Gastrocnemius medialis (tissue), 4 donors: ENCODE measurements at places on chromosomes 1 and 21. TPM values are rescaled to one million over a fixed set of nuclear protein-coding genes. Genes with fewer than 3 reads are reported as not detected.

DNA sequence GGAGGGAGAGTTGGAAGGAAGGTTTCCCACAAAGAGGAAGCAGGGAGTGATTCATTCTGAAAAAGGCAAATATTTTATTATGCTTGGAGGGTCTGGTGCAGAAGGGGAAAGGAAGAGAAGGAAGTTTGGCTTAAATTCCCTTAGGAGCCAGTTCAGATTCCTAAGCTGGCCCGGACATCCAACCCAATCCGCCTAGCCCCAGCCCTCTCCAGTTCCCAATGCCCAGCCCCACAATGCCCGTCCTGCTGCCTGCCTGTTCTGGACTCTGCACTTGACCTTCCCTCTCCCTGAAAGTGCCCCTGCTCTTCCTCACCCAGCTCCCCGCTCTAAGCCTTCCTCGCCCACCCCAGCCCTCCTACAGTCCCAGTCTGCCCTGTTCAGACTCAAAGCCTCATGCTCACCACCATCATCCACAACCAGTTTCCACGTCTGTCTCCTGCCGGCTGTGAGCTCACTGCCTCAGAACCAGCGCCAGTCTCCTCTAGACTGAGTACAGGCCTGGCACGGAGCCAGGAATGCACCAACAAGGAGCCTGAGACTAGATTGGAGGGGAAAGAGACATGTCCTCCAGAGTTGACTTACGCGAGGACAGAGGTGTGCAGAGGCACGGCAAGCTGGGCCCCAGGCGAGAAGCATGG lies 18.9 kb downstream of the CAPN2 start:
- DNase-seq: no peak

DNA sequence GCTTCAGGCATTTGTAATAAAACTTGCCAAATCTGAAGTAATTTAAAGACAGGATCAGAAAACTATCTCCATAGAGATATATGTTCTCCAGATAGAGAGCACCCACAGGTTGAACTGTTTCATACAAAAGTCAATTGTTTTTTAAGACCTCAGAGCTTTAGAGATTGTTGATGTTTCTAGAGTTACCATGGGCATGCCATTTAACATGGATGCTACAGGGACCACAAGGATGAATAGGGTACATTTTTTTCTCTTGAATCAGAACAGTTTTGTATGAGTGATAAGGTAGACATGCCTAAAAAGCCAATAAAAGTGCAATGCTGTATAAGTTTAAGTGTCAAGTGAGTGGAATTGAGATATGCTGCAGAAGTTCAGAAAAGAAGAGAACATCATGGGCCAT lies 511.0 kb upstream of the CAMK1G start:
- no peak for DNase-seq

GRCh38 chr1:186985889-186986491 lies 157.2 kb downstream of the PLA2G4A start:
- no peak for DNase-seq

The UBE2Q1 gene
- 42.8 TPM for total RNA-seq

GRCh38 chr1:11350265-11350664 lies 77.3 kb downstream of the UBIAD1 start:
- DNase-seq: no peak

DNA sequence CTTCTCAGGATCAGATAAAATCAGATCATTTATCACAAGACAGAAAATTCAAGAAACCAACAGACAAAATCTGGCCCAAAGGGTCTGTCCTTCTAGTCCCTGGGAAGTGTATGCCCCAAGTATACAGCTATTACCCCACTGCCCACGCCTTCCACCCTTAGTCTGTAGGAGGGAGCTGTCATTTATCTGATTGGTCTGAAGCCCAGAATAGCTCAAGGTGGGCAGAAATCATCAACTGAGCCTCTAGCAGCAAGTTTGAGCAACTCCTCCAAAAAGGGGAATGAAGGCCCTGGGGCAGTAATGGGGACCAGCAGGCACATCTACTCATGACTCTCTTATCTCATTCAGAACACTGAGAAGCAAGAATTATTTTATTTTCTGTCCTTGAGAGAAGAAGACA lies 126.9 kb downstream of the MATN1 start:
- DNase-seq: no peak

DNA sequence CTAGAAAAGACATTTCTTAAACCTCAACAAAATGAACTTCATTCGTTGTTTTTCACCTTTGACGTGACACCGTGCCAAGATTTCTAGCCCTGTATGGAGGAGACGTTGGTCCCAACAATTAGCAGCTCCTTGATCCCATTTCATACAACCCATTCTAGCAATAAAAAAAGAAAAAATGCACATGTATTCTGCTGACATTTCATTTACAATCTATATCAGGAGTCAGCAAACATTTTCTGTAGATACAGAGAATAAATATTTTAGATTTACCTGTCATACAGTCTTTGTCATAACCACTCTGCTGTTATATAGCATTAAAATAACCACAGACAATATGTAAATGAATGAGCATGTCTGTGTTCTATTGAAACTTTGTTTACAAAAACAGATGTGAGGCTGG lies 7.0 kb upstream of the TAF1A start:
- DNase-seq: no peak

The KRTAP13-2 gene
- total RNA-seq: not detected

DNA sequence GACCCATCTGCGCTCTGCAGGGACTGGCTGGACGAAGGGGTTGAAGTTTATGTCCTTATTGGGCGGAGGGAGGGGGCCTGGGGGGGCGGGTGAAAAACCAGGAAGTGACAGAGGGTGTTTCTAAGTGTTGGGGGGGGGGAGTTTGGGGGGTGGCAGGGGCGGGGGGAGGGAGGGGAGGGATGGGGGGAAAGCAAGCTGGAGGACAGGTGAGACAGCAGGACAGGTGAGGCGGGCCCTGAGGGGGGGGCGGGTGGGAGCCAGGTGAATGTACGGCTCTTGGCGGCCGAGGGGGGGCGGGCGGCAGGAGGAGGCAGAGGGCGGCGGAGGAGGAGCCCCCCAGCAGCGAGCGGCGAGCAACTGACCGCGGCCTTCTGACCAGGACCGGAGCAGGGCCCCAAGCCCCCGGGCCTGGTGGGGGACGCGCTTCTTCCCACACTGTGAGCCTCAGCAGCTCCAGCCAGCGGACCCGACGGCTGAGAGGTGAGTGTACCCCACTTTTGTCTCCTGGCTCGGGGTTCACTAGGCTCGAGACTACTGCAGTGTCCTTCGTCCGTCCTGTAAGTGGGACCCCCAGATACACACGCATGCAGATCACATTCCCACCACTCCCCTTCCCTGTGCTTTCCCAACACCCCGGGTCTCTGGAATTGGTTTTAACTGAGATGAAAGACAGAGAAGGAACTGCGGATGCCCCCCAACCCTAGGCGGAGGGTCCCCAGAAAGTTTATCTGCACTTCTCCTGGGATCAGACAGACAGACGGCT lies at the start of gene ZBTB7B:
TSS of gene ZBTB7B (plus strand) at position 339 of the 763 bp plus-strand sequence. CDS start 11,859 bp downstream, outside the sequence.
- DNase-seq: peak; percentile 54

- peak; percentile 92 for DNase-seq
Observed at GRCh38 chr1:185316163-185317033, 645 bp downstream of the IVNS1ABP start.

The ECE1 gene
- 39.9 TPM for total RNA-seq

- DNase-seq: no peak
Observed at GRCh38 chr1:57550092-57550491, 126.2 kb upstream of the DAB1 start.

DNA sequence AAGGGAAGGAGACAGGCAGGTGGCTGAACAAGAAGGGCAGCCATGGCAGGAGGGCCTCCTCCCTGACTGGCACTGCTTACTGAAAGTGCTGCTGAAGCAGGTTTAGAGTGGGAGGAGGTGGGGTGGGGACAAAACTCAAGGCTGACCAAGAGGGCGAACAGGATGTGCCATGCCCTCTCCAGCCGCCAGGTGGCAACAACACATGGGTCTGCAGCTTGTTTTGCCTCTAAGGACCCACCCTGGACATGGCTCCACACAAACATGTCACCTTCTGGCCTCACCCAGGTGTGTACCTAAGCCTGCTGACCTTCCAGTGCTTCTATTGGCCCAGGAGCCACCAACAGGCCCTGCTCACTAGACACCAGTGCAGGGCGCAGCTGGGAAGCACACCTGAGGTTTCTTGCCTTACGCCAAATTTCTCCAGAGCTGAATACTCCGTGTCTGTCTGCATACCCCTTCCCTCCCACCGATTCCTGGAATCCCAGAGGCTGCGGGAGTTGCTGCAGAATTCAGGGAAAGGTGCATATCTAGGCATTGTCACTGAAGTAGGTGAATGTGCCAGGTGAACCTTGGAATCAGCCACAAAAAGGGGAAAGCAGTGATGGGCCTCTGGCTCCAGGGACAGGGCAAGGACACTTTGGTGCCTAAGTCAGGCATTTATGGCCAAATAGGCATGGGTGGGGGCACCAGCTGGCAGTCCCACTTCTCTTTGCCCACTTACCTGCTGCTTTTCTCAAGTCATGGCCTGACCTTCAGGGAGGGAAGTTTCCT lies 5.3 kb downstream of the PSRC1 start:
- DNase-seq: peak; percentile 75

DNA sequence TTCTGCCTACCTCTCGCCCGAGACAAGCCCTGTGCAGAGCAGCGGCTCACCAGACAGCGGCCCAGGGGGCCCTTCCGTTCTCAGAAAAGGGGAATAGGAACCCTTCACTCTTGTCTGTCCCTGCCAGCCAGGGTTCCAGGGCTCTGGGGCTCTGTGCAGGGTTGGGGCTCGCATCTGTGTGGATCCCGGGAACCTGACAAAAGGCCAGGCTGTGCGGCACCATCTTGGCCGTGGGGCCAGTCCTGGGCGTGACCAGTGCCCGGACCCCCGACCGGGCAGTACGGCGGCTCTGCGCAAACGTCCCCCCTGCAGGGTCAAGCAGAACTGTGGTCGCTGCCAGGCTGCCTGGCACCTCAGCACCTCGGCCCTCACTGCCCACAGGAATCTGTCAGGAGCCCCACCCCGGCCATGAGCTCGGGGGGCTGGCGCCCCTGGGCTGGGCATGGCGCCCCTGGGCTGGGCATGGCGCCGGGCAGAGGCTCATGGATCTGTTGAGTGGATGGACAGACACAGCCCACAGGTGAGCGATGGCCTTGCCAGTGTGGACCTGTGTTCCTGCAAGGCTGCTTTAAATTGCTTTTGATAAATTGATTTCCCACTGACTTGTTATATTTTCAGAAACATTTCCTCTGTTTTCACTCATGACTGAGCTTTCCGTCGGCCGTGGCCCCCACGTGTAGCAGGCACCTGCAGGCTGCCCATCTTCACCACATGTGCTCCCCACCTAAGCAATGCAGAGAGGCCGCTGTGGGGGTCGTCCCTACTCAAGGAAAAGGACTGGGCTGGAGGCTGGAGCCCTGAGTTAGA lies 59.0 kb downstream of the SLX9 start:
- DNase-seq: no peak

GRCh38 chr21:44024887-44025353 lies 12.8 kb downstream of the TRAPPC10 start:
- DNase-seq: no peak

The PLCH2 gene
- total RNA-seq: not detected

DNA sequence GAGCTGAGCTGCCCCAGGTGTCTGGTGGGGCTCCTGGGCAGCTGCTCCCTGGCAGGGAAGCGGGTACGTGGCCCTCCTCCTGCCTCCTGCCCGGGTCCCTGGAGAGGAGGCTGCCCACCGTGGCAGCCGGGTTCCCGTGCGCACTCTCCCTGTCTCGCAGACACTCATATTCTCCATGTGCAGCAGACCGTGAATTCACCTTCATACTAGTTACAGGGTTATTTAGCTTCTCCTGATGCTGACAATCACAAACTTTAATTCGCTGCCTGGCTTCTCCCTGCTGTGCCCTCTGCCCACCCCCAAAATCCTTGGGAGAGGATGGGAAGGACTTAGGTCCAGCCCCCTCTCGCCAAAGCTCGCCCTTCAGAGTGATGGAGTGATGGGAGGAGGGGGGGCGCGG lies 95.3 kb downstream of the CASZ1 start:
- DNase-seq: no peak

DNA sequence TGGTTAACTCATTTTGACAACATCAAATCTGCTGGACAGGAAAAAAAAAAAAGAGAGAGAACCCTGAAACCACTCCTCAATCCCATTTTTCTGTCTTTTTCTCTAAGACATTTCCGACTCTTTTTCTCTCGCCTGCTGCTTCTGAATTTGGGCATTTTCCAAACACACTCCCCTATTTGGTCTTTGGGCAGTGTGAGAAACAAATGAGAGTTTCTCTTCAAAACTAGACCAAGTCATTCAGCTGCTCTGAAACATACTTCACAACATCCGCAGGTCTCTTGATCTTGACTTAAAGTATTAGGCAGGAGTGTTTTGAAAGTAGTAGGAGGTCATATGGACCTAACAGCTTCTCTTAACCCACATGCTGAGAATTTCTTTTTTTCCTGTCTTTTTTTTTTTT lies 364.8 kb upstream of the ESRRG start:
- no peak for DNase-seq

GRCh38 chr1:70966018-70966638 lies 81.5 kb downstream of the PTGER3 start:
- no peak for DNase-seq

DNA sequence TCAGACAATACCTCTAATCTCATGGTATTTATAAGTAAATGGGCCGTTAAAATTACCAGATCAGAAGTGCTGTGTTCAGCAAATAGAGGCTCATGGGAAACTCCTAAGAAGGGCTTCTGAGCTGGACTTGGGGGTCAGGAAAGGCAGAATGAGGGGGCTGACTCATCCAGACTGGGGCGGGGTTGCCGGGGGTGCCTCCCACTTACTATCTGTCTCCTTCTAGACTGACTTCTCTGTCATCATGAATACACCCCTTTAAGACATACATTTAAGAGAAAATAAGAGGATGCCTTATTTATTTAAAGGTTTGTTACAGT lies 96.0 kb upstream of the ERRFI1 start:
- DNase-seq: no peak

The LDLRAD2 gene
- total RNA-seq: not detected

DNA sequence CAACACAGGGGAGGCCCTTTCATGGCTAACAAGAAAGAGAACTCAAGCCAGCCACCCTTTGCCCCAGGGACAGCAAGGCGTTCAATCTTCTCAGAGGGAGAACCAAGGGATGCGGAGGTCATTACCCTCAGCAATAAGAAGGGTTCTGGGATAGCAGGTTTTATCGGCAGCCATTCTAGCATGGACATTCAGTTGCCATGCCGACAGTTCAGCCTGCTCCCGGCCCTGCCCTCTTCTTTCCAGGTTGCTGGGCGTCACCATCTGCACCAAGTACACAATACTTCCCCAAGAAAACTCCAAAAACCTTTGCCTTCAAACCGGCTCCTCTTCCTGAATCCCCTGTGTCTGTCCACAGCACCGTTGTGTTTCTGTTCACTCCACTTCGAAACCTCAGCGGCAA lies 47.1 kb downstream of the SYT2 start:
- no peak for DNase-seq

The SRSF11 gene
- 42.4 TPM for total RNA-seq

The ERG gene
- 7.0 TPM for total RNA-seq

The IL23R gene
- not detected for total RNA-seq

GRCh38 chr1:162444903-162445302 lies 33.0 kb upstream of the SH2D1B start:
- no peak for DNase-seq
